Posterior cingulate gyrus (tissue), 11 donors: ENCODE measurements at places on chromosomes 4 and X.
A peak's percentile ranks its signal among the peaks of the same experiment; 100 is the strongest.

DNA sequence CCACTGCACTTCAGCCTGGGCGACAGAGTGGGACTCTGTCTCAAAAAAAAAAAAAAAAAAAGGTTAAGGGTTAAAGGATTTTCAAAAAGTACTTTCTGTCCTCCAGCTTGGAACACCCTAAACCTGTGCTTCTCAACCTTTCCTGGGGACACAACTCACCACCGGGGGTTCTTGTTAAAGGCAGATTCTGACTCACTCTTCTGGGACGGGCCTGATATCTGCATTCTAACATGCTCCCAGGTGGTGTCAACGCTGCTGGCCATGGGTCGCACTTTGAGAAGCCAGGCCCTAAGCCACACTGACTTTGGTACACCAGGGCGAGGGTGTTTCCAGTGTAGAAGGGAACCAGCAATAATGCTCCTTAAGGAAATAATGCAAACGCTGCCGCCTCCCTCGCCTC lies 46.1 kb downstream of the AFAP1 start:
- DNase-seq = no peak

GRCh38 chr4:171221181-171221580 lies 592.0 kb upstream of the GALNTL6 start:
- no peak for DNase-seq

- DNase-seq = no peak
These were observed 148.8 kb upstream of the MID1 start for GRCh38 chrX:10769195-10769594.

- DNase-seq = peak; percentile 66
These were observed 545 bp downstream of the ABCE1 start for GRCh38 chr4:145098675-145099037.

DNA sequence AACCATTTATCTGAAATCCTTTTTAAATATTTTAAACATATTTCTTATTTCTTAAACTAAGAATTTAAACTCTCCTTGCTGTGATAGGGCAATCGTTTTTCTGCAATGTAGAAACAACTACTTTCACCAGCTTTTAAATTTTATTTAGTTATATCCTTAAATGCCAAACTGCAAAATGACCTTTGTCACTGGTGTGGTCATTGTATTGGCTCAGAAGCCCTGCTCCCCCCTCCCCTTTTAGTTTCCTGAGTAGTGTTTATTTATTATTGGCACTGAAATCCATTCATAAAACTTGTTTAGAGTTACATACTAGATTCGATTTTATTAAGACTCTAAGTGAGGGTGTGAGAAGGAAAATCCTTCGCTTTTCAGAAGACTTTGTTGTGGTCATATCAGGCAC lies 23.0 kb downstream of the MAOA start:
- DNase-seq = no peak
